ENCODE measurements at places on chromosomes 16 and 17.

DNA sequence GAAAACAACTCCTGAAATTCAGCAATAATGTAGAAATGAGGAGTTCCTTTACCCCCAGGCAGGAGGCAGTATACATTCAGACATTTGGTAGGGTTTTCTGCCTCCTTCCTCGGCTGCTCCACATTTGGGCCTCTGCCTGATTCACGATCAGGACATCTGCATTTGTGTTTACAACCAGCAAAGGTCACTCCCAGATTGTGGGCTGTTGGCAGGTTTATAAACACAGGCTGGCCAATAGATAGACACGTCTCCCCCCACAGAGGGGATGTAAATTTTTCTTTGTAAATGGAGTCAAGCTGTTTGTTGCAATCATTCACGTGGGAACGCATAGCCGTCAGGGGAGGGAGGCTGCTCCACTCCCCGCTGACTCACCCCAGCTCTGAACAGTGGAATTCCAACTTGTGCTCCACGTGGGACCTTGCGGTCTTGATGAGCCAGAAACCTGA lies 252.1 kb upstream of the N4BP1 start:
- DNase-seq = no peak

DNA sequence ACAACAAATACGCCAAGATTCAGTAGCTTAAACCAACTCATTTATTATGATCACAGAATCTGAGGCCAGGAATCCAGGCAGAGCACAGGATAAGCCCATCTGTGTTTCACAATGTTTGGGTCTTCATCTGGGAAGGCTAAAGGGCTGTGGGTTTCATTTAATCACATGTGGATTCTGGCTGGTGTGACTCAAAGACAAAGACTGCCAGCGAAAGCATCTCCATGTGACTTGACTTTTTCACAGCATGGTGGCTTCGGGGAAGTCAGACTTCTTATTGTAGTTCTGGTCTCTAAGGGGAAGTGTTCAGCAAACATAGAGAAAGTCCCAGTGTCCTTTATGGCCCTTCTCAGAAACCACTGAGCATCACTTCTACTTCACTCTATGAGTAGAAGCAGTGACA lies 1014.4 kb upstream of the GOT2 start:
- no peak for DNase-seq

DNA sequence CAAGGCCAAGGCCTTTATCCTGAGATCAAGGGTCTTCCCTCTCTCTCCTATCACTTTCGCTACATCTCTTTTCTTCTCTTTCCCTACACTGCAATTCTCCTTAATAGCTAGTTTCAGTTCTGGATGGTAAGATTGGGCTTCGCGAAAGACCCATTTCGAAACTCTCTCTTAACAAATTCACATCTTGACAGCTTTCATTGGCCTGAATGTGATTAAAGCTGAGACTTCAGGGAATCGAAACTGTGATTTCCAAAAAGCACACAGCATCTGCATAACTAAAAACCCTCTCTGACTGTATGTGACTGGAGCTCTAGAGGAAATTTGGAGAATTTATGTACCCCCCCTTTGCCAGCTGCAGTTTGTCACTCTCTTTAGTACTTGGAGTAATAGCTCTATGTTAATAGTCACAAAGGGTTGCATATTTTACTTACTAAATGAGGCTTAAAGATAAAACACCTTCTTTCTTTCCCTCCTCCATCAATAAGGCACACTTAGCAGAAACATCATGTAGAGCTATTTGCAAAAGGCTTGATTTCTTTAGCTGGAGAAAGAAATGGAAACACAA lies 105.3 kb upstream of the FAM20A start:
- no peak for DNase-seq

GRCh38 chr17:81210868-81211267 lies 11.9 kb downstream of the CEP131 start:
- no peak for DNase-seq

Measured in right cardiac atrium (tissue), 5 donors.